ENCODE measurements at places on chromosomes 12 and 14. TPM values are rescaled to one million over a fixed set of nuclear protein-coding genes. Genes with fewer than 3 reads are reported as not detected.

Gene RIC8B
- 9.7 TPM for total RNA-seq

Gene TAS2R9
- not detected for total RNA-seq

Gene CFL2
- 264 TPM for total RNA-seq

Gene PCNX4
- 58.2 TPM for total RNA-seq

Gene PMCH
- not detected for total RNA-seq

Gene LGR5
- total RNA-seq: not detected

Gene LRFN5
- not detected for total RNA-seq

Gene IFNG
- total RNA-seq: not detected

Gene AKAP6
- total RNA-seq: 10.4 TPM

Gene LALBA
- not detected for total RNA-seq

Gene HELB
- total RNA-seq: 1.4 TPM

Gene MBD6
- 40.3 TPM for total RNA-seq

Gene OTX2
- not detected for total RNA-seq

Gene ERC1
- total RNA-seq: 39.8 TPM

Gene BBOF1
- 2.5 TPM for total RNA-seq

Gene IL25
- total RNA-seq: not detected

Gene MANSC4
- not detected for total RNA-seq

Gene DAZAP2
- total RNA-seq: 100 TPM

Gene PTPRB
- total RNA-seq: 2.4 TPM

Gene NCOR2
- total RNA-seq: 249 TPM

Gene FAR2
- 0.54 TPM for total RNA-seq
